ENCODE measurements at places on chromosomes 5 and 9.

GRCh38 chr5:76715736-76716455 lies at the start of gene F2R:
TSS of gene F2R (plus strand) at chr5:76716126. CDS start at chr5:76716308, 182 bp downstream.
- H3K36me3 ChIP-seq, result no peaks in the 10 kb centered on the region
- peak within 1 kb of the TSS; percentile 80 for H3K4me3 ChIP-seq
- H3K27ac ChIP-seq, result peak within 1 kb of the TSS; percentile 61
- no peak for DNase-seq
- H3K4me1 ChIP-seq, result peaks cover 31% of the 10 kb centered on the region

DNA sequence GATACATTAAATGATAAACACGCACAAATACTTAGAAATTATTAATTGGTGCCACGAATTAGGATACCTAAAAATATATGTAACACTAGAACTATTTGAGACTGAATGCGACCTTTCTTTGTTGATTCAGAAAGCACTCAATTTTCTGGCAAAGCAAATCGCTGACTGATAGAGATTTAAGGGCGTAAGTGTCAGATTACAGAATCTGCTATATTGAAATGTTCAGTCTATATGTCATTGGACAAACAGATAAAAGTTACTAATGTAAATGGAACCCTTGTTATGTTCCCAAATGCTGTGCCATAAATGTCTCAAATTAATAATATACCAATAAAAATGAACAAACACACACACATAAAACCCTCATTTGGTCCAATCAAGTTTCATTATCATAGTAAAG lies 137.9 kb downstream of the MPDZ start:
- DNase-seq, result no peak
- no peak overlapping the region for H3K27ac ChIP-seq
- H3K27me3 ChIP-seq, result no peaks in the 10 kb centered on the region
- H3K4me1 ChIP-seq, result no peaks in the 10 kb centered on the region
- peaks cover 35% of the 10 kb centered on the region for H3K36me3 ChIP-seq

- no peaks in the 10 kb centered on the region for H3K27me3 ChIP-seq
- no peaks in the 10 kb centered on the region for H3K36me3 ChIP-seq
- H3K4me1 ChIP-seq, result no peaks in the 10 kb centered on the region
- H3K27ac ChIP-seq, result no peak overlapping the region
Measured at GRCh38 chr5:33309536-33310345, 131.0 kb upstream of the TARS1 start.

DNA sequence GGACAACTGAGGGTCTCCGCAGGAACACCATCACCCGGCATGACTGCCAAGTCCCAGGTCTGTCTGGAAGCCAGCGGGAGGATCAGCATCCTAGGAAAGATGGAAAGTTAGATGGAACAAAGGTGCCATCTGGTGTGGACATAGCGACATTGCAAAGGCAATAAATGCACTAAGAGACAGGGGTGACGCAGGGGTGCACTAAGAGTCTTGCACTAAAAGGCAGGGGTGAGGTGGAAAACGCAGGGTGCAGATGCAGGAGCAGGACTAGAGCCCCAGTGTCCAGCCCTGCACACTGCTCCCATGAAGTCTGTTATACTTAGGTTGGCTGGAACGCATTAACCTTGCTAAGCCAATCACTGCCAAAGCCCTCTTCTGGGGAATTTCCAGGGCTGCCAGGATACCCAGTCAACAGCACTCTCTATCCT lies 15.5 kb downstream of the ATOX1 start:
- DNase-seq, result no peak
- H3K36me3 ChIP-seq, result no peaks in the 10 kb centered on the region
- H3K27me3 ChIP-seq, result no peaks in the 10 kb centered on the region
- no peaks in the 10 kb centered on the region for H3K4me1 ChIP-seq
- H3K27ac ChIP-seq, result no peak overlapping the region

- peaks cover 7% of the 10 kb centered on the region for H3K4me1 ChIP-seq
- DNase-seq, result no peak
- H3K4me3 ChIP-seq, result no peak overlapping the region
- no peak overlapping the region for H3K27ac ChIP-seq
- H3K27me3 ChIP-seq, result no peaks in the 10 kb centered on the region
Measured at GRCh38 chr5:36666274-36666673, 59.9 kb downstream of the SLC1A3 start.

- H3K4me1 ChIP-seq, result peaks cover 62% of the 10 kb centered on the region
- H3K4me3 ChIP-seq, result no peak overlapping the region
- H3K36me3 ChIP-seq, result peaks cover 54% of the 10 kb centered on the region
- no peaks in the 10 kb centered on the region for H3K27me3 ChIP-seq
Measured at GRCh38 chr5:132486318-132487094, 4.1 kb downstream of the IRF1 start.

DNA sequence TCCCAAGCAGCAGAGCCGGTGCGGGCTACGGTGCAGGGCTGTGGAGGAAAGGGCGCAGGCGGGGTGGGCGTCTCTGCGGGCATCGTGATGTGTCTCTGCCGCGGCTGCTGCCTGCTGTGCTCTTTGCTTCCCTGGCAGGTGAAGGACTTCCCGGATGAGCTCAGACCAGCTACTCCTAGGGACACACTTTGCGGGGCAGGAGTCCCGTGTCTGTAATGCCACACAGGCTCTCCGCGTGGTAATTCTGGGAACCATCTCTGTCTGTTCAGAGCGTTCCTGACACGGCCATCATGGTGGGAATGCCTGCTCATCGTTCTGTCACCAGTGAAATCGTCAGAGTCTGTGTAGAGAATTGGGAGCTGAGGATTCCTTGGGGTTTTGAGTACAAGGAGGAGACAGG lies 235.5 kb downstream of the FANCC start:
- DNase-seq, result no peak
- H3K4me3 ChIP-seq, result no peak overlapping the region
- peaks cover 80% of the 10 kb centered on the region for H3K4me1 ChIP-seq
- peak overlapping the region; percentile 85 for H3K27ac ChIP-seq

- H3K4me3 ChIP-seq, result no peak overlapping the region
- DNase-seq, result no peak
- no peaks in the 10 kb centered on the region for H3K27me3 ChIP-seq
- H3K4me1 ChIP-seq, result no peaks in the 10 kb centered on the region
- H3K36me3 ChIP-seq, result no peaks in the 10 kb centered on the region
Measured at GRCh38 chr9:129769669-129770068, 16.8 kb upstream of the PTGES start.

DNA sequence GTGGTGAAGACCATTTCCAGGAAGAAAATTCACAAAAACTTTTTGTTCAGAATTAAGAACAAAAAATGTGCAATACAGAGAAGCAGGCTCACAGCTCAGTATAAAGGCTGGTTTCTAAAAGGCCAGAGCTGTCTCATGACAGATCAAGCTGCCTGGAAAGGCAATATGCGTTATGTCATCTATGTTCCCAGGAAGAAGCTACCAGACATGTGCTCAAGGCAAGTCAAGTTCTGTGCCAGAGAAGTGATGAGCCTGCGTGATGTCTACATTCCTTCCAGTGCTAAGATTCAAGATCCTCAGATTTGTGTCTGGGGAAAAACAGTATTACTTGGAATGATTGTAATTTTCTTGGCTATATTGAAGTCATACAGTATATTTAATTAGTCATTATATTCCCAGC lies 104.3 kb downstream of the PDE4D start:
- H3K4me3 ChIP-seq, result no peak overlapping the region
- no peaks in the 10 kb centered on the region for H3K36me3 ChIP-seq
- H3K4me1 ChIP-seq, result no peaks in the 10 kb centered on the region
- no peak overlapping the region for H3K27ac ChIP-seq
- DNase-seq, result no peak
- no peaks in the 10 kb centered on the region for H3K27me3 ChIP-seq

DNA sequence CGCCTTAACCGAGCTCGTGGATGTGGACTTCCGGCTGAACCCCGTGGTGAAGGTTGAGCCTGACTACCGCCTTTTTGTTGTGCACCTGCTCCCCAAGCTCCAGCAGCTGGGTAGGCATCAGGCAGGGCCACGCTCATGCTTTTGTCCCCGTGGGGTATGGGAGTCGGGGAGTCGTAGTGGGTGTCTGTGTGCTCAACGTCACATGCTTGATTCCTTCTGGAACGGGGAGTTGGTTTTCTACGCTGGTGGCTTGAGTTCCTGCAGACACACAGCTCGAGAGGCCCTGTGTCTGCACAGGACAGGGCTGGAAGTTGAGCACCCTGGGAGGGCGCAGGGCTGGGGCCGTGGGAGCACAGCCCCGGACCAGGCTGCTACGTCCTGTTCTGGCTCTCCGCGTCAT lies 8.0 kb downstream of the CEP72 start:
- peaks cover 12% of the 10 kb centered on the region for H3K36me3 ChIP-seq
- DNase-seq, result no peak

GRCh38 chr9:97237951-97238889 lies 69.2 kb upstream of the CCDC180 start:
- DNase-seq, result peak; percentile 76
- H3K27ac ChIP-seq, result peak overlapping the region; percentile 76
- peak overlapping the region; percentile 65 for H3K4me3 ChIP-seq
- no peaks in the 10 kb centered on the region for H3K36me3 ChIP-seq
- no peaks in the 10 kb centered on the region for H3K27me3 ChIP-seq

DNA sequence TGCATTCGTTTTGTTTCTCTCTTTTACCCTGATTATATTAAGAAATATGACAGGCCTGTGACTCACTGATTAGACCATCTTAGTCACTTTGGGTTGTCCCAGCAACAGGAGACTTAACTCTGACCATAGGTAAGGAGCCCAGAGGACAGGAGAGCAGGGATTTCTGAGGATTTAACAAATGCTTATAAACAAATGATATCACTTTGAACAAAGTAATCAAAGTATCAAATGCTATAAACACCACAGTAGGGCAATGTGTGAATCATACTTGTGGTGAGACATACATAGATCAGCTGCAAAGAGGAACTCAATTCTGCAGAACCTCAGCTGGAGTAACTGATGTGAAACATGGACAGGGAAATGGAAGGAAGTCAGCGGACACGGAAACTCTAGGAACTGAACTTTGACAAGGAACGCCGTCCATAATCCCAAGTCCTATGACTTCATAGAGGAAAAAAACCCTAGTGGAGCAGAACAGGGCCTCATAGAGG lies 190.6 kb upstream of the MSX2 start:
- H3K4me3 ChIP-seq, result no peak overlapping the region
- no peak for DNase-seq
- H3K36me3 ChIP-seq, result no peaks in the 10 kb centered on the region
- H3K27ac ChIP-seq, result no peak overlapping the region
- no peaks in the 10 kb centered on the region for H3K27me3 ChIP-seq

DNA sequence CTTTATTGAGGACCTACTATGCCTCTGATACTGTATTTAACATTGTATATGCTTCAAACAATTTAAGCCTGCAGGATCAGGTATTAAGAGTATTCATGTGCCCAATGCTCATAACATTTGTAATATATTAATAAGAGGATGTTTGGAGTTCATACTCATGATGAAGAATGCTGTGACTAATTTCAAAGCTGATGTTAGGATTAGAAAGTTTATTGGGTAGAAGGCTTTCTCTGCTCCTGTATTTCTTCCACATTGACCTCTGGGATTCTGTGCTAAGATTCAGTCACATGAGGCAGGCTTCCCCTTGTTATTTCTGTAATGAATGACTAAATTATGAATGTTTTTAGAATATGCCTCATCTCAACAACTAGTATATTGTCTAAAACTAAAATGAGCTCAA lies 456.4 kb downstream of the NFIB start:
- no peaks in the 10 kb centered on the region for H3K4me1 ChIP-seq
- DNase-seq, result no peak
- no peak overlapping the region for H3K4me3 ChIP-seq
- H3K27me3 ChIP-seq, result no peaks in the 10 kb centered on the region
- no peak overlapping the region for H3K27ac ChIP-seq

GRCh38 chr9:19895006-19895405 lies 106.2 kb upstream of the SLC24A2 start:
- no peaks in the 10 kb centered on the region for H3K36me3 ChIP-seq
- DNase-seq, result no peak
- no peaks in the 10 kb centered on the region for H3K4me1 ChIP-seq
- no peaks in the 10 kb centered on the region for H3K27me3 ChIP-seq

GRCh38 chr9:130846487-130847305 lies 11.6 kb downstream of the ABL1 start:
- DNase-seq, result no peak
- no peaks in the 10 kb centered on the region for H3K36me3 ChIP-seq
- H3K27ac ChIP-seq, result peak overlapping the region; percentile 83
- no peaks in the 10 kb centered on the region for H3K27me3 ChIP-seq
- no peak overlapping the region for H3K4me3 ChIP-seq

DNA sequence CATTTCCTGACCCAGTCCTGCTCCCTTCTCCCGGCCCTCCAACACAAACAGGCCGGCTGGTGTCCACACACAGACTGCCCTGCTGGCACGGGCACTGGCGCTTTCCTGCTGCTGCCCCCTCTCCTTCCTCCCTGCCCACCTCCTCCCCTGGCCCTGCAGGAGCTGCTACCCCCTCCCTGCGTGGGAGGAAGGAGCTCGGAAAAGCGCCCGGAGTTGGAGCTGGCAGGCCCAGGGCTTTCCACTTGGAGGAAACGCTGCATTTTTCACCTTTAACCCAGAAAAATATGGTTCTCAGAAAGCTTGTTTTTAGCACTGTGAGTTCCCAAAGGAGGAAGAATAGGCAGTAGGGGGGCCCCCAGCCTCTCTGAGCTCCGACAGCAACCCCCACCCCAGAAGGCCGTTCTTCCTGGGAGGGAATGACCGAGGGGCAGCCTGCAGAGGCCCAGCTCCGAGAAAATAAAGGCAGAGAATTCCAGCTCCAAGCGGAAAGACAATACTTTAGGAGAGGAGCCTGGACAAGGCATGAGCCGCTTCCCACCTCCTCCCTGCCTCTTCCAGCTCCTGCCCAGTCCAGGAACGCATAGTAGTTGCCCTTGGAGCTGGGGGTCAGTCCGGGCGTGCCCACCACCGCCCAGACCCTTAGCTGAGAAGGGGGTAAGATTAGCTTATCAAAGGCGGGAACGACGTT lies 88.9 kb downstream of the LIFR start:
- no peak overlapping the region for H3K4me3 ChIP-seq
- H3K27me3 ChIP-seq, result no peaks in the 10 kb centered on the region
- H3K27ac ChIP-seq, result peak overlapping the region; percentile 77
- no peak for DNase-seq

GRCh38 chr5:15943487-15943886 lies 236.1 kb downstream of the MARCHF11 start:
- no peak overlapping the region for H3K27ac ChIP-seq
- DNase-seq, result no peak
- H3K4me3 ChIP-seq, result no peak overlapping the region
- no peaks in the 10 kb centered on the region for H3K4me1 ChIP-seq
- H3K36me3 ChIP-seq, result peaks cover 8% of the 10 kb centered on the region
- no peaks in the 10 kb centered on the region for H3K27me3 ChIP-seq

- H3K4me1 ChIP-seq, result peaks cover 88% of the 10 kb centered on the region
- H3K27me3 ChIP-seq, result no peaks in the 10 kb centered on the region
- no peak for DNase-seq
- H3K27ac ChIP-seq, result peak overlapping the region; percentile 87
- no peaks in the 10 kb centered on the region for H3K36me3 ChIP-seq
Measured at GRCh38 chr9:109110329-109111021, 9.3 kb downstream of the TMEM245 start.

- no peaks in the 10 kb centered on the region for H3K4me1 ChIP-seq
- no peaks in the 10 kb centered on the region for H3K27me3 ChIP-seq
- no peak for DNase-seq
- no peaks in the 10 kb centered on the region for H3K36me3 ChIP-seq
- peak overlapping the region; percentile 47 for H3K4me3 ChIP-seq
- H3K27ac ChIP-seq, result peak overlapping the region; percentile 53
Measured at GRCh38 chr9:126327006-126327713, 531 bp downstream of the MVB12B start.

All from right atrium auricular region (tissue), 2 donors.